NCI-H187 (cell line): ENCODE measurements at places on chromosomes 7 and 10.

- peak; percentile 12 for DNase-seq
Measured at GRCh38 chr7:55569797-55570196, 2.5 kb downstream of the VOPP1 start.

DNA sequence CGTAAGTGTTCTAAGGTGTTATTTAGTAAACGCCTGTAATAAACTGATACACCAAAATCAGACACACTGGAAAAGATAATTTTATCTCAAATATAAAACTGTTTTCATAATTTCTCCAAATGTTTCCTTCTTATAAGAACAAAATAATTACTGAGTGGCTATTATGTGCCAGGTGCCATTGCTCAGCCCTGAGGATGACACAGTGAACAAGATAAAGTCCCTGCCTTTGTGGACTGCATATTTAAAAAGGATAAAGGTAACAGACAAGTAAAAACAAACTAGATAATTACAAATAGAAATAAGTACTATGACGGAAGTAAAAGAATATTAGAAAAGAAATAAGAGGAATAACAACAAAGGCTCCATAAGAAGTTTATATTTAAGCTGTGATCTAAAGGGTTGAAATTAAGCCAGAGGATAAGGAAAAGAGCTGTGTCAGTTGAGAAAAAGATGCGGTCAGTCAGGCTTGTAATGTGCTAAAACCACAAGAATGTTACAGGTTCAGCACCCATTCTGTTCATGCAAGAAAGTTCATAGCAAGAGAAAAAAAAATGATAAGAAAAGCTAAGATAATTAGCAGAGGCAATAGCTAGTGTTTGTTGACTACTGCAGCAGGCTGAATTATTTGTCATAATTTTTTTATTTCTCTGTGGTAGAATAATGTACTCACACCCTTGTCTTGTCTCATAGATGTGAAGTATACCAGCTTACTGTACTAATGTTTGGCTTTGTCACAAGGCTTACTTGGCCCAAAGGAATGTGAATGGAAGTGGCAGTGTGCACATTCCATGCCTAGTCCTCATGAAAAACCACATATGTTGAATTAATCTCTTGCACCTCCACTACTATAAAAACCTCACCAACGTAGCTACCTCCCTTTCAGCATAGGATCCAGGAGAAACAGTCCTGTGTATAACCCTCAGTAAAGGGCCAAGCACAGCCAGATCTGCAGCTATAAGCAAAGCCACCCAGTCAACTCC lies 75.1 kb downstream of the CRPPA start:
- no peak for DNase-seq

GRCh38 chr10:3902809-3903410 lies 117.9 kb upstream of the KLF6 start:
- no peak for DNase-seq

DNA sequence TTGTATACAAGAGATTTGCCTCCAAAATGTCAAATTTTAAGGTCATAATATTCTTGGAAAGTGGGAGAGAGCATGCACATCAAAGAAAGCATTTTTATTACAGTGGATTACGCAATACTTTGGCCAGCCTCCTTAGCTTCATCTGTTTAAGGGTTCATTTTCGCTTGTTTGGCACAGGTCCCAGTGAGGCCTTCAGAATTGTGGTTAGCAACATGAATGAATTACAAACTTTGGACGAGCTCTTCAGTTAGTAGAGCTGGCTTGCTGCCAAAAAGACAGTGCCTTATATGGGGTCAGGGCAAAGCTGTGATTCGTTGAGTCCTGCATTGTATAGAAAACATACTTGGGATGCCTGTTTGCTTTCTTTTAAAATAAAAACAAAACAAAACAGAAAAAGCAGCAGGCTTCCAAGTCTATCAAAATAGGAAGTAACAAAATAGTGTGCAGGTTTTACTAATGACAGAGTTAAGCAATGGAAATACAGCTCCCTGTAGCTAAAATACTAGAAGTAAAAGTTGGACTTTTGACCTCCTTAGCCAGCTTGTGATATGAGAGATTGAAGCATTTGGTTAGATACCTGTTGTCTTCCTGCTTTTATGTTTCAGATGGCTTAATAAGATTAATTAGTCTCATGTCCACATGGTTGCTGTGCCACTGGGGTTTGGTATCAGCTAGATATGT lies 190.8 kb downstream of the MLLT10 start:
- DNase-seq: peak; percentile 78

DNA sequence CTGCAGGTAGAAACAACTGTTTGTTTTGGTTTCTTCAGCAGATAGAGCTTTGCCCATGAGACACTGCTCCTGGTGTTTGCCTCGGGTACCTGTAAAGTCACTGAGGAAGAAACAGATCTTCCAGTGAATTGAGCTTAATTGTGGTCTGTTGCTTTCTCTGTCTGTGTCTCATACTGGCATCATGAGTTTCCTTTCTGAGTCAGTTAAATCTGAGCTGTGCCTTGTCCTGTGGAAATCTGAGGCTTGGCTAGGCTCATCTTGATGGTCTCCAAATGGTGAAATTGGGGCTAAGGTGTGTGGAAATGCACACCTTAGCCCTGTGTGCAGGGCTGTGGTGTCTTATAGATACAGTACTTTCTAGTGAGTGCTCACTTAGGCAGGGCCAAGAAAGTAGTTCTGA lies 67.4 kb downstream of the GBF1 start:
- no peak for DNase-seq

GRCh38 chr7:104943502-104944343 lies 70.3 kb upstream of the KMT2E start:
- peak; percentile 80 for DNase-seq

DNA sequence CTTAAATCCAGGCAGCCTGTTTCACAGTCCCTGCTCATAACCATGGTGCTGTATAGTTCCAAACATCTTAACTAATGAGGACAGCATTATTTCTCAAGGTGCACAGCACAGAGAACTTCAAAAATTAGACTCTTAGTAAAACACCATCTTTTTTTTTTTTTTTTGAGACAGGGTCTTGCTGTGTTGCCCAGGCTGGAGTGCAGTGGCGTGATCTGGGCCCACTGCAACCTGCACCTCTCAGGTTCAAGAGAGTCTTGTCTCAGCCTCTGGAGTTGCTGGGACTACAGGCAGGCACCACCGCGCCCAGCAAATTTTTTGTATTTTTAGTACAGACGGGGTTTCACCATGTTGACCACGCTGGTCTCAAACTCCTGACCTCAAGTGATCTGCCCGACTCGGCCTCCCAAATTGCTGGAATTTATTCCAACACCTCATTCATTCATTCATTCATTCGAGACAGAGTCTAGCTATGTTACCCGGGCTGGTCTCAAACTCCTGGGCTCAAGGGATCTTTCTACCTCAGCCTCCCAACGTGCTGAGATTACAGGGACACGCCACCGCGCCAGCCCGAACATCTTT lies 507 bp upstream of the TMEM254 start:
- no peak for DNase-seq

- no peak for DNase-seq
Measured at GRCh38 chr10:78663721-78664120, 405.0 kb upstream of the ZMIZ1 start.

- no peak for DNase-seq
Measured at GRCh38 chr7:2606539-2606936, 25.2 kb upstream of the TTYH3 start.

- DNase-seq: no peak
Measured at GRCh38 chr7:52481571-52481970, 553.9 kb upstream of the POM121L12 start.

DNA sequence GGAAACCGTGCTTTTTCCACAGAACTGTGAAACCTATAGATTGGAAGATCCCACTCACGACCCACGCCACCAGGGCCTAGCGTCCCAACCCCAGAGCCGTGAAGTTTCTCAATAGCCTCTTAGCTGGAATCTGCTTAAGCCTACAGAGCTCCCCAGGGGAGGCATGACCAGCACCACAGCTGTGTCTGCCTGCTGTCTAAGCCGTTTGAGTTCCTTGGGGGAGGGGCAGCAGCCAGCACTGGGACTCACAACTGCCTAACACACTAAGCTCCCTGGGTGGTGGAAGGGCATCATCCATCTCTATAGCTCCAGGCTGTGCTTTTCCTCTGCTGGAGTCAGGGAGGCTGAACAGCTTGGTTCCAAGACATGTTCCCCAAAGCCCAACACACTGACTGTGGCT lies 26.0 kb upstream of the TMEM140 start:
- DNase-seq: no peak

GRCh38 chr7:131683536-131684125 lies 127.2 kb upstream of the PODXL start:
- no peak for DNase-seq

DNA sequence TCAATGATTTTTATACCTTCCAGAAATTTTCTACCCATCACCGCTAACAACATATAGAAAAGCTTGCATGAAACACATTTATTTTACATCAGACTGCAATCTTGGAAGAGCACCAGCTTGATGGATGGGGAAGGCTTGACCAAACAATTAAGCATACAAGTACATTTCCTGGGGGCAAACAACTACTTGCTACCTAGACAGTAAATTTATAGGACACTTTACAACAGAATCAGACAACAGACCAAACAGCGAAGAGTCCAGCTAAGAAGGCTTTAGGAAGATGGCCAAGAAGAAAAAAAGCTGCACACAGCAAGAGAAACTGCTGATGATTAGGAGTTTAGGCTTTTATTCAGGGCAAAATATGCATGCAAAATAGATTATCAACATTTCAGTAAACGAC lies 8.0 kb downstream of the AASS start:
- DNase-seq: no peak

GRCh38 chr7:139610595-139610994 lies 87.1 kb downstream of the CLEC2L start:
- no peak for DNase-seq

GRCh38 chr10:114319406-114320248 lies 80.6 kb downstream of the VWA2 start:
- DNase-seq: no peak

DNA sequence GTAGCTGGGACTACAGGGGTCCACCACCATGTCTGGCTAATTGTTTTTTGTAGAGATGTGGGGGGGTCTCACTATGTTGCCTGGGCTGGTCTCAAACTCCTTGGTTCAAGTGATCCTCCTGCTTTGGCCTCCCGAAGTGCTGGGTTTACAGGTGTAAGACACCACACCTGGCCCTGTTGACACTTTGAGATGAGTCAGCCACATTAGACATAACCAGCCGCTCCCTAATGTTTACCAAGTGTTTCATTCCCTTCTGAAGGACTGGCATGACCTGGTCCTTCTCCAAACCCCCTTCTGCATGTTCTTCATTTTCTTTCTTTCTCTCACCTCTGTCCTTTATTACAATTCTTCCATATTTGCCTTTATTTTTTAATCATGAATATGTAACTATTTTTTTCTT lies 67.8 kb downstream of the TAF3 start:
- no peak for DNase-seq

DNA sequence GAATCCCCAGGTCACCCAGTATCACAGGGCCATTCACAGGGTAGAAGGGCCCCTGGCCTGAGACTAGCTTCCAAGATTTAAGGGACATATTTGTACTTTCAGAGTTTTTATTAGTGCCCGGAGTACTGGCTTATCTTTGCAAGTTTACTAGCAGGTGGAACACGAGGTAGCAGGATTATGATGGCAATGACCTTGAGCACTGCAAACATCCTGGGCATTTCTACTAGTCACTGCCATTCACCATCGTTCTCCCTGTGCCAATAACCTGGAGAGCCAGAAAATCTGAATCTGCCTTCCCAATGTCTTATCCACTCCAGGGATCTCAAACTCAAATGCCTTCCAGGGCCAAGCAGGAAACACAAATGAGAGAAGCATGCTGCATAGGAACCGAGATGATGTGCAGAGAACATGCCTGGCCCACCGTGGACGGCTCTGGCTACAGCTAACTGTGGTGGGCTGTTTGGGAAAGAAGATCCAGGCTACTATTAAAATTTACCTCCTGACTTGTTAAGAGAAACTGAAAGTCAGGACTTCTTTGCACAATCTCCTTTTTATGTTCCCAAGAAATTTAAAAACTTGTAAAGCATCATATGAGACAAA lies 16.7 kb downstream of the FAM53B start:
- DNase-seq: no peak

DNA sequence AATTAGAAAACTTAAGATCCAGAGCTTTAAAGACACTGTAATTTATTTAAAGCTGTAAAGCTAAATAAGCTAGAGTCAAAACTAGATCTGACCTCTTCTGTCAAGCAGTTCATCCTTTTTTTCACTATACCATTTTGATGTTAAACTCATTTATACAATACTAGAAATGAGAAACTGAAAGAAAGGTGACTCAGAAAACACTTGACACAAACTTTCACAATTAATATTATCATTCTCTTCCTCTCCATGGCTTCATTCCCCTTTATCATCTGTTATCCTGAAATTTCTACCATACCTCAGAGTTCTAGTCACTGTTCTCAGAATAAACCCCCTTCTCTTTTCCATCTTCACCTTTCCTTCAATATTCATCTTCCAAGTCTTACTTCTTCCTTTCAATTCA lies 1.3 kb downstream of the FIGNL1 start:
- no peak for DNase-seq

DNA sequence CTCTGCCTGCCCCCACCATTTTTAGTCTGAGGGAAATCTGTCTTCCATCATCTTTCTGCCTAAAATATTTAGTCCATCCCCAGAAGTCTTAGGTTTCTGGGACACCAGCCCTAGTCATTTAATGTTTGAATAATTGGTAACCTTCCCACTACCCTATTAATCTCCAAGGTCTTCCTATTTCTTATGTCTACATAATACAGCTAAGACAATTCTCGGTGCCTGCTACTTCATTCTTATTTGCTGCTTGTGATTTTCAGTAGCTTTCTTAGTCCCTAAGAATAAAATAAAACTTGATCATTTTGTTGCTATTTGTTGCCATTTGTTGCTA lies 11.1 kb downstream of the RALA start:
- no peak for DNase-seq

GRCh38 chr7:135728136-135728669 lies at the start of gene SLC13A4:
SLC13A4 (minus strand) TSS chr7:135728186; CDS start chr7:135727496, 690 bp downstream.
- DNase-seq: no peak

DNA sequence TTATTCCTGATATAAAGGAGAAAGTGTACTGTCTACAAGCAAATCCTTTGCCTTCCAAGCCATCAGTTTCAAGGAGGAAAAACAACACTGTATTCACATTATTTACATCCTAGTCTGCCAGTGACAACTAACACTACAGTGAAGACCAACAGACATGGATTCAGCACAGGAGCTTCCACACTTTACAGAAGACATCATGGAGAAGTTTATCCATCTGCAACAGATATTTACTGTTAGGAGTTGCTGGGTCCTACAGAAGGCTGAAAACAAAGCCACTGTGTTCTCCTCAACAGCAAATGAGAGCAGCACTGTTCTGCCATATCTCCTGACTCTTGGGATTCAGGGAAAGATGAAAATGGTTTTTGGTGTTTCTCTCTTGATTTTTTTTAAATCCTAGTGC lies 31.9 kb downstream of the NAPEPLD start:
- DNase-seq: no peak

DNA sequence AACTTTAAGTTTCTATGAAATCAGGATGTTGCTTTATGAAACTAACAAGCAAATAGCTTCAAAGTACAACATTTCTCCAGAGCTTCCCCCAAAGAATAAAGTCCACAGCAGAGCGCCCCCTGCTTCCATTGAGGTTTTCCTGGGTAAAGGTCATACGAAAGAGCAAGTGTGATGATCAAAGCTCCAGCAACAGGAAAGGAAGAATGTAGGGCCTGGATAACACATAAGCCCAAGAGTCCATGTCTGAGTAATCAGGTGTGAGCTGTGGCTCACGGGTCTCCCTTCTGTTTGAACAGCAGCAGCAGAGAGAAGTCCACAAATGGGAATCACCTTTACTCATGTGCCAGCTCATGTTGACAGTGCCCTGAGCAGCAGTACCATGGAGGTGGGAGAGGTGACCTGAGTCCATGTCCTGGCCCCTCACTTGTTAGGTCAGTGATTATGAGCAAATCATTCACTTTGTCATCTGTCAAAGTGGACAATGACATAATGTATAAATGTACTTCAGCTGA lies 50.5 kb downstream of the MRPL32 start:
- DNase-seq: no peak
